ENCODE measurements at places on chromosomes 12 and 14. TPM values are rescaled to one million over a fixed set of nuclear protein-coding genes. Genes with fewer than 3 reads are reported as not detected.

The SLC7A7 gene
- total RNA-seq, result 15.3 TPM

The ADAM20 gene
- not detected for total RNA-seq

The PTPRO gene
- 0.06 TPM for total RNA-seq

The CLEC7A gene
- total RNA-seq, result not detected

The NFATC4 gene
- total RNA-seq, result 0.21 TPM

The HOXC9 gene
- 11.1 TPM for total RNA-seq

The ANO4 gene
- not detected for total RNA-seq

The NINJ2 gene
- total RNA-seq, result 0.72 TPM

The SNAPC1 gene
- 13.1 TPM for total RNA-seq

The OXA1L gene
- total RNA-seq, result 164 TPM

The GALC gene
- 9.9 TPM for total RNA-seq

The RASSF9 gene
- total RNA-seq, result 0.67 TPM

The ACRBP gene
- total RNA-seq, result 0.16 TPM

The VASH1 gene
- total RNA-seq, result 4.2 TPM

Data from A549 treated with CORT108297 at 1 μM for 4 hours (cell line).